ENCODE measurements at places on chromosomes 1 and 21. TPM values are rescaled to one million over a fixed set of nuclear protein-coding genes. Genes with fewer than 3 reads are reported as not detected.

Gene RAP1GAP
- 1.4 TPM for polyA plus RNA-seq

Gene TPTE
- not detected for polyA plus RNA-seq

Gene SELENOF
- 109 TPM for polyA plus RNA-seq

Gene HNRNPCL1
- not detected for polyA plus RNA-seq

- DNase-seq: no peak
Observed at GRCh38 chr1:234125283-234125682, 220.8 kb downstream of the SLC35F3 start.

DNA sequence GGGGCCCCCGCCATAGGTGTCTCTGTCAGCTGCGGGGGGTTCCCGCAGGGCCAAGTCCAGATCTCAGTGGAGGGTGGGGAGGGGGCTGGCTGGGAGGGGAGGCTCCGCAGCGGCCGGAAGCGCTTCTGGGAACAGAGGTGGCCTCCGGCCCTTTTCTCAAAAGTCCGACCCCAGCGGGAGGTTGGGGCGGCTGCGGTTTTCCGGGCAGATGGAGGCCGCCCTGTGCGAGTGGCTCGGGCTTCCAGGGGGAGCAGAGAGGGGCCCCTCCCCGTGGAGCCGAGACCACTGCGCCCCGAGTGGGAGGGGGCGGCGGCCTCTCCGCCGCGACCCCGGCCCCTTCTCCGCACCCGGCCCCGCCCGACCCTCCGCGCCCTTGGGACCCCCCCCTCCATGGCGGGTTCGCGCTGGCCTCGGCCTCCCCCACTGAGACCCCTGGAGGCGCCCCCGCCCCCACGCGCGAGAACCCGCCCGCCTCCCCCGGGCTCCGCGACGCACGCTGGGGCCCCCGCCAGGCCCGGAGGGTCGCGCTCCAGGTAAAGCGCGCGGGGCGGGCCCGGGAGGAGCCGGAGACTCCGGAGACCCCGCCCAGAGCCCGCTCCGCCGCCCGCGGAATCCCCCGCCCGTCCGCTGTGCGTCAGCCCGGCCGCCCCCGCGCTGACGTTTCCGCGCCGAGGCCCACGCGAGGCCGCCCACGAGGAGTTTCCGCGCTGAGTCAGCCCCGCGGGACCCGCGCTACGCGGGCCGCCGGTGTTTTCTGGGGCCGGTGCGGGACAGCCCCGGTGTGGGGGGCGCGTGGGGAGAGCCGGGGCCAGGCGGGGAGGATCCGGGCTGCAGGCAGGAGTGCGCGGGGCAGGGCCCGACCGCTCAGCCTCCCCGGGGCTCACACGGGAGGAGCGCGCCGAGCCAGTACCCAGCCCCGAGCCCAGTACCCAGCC, 5.2 kb downstream of the TNFRSF18 start:
- DNase-seq: peak; percentile 82

GRCh38 chr1:35931446-35932157, 697 bp downstream of the AGO3 start:
- peak; percentile 20 for DNase-seq

DNA sequence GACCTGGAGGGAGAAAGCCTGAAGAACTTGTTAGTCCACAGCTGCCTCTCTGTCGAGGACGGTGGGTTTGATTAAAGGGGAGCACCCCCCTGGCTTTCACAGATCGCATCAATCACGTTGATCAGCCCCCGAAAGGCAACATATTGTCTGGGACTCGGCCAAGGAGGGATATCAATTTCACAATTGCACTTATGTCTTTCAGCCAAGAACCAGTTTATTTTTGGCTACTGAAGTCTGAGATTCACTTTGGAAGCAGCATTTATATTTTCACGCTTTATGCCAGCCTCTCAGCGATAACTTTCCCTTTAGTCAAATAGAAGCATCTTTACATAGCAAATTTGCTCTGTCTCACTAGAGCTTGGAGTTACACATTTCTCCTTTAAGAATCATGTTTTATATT, 253.2 kb upstream of the RRP15 start:
- peak; percentile 1 for DNase-seq

- no peak for DNase-seq
Observed at GRCh38 chr1:63912643-63913042, 138.8 kb downstream of the ROR1 start.
